BE2C (cell line): ENCODE measurements at places on chromosomes 12 and 14.

GRCh38 chr12:69873429-69873828, 48.4 kb downstream of the MYRFL start:
- DNase-seq = no peak

DNA sequence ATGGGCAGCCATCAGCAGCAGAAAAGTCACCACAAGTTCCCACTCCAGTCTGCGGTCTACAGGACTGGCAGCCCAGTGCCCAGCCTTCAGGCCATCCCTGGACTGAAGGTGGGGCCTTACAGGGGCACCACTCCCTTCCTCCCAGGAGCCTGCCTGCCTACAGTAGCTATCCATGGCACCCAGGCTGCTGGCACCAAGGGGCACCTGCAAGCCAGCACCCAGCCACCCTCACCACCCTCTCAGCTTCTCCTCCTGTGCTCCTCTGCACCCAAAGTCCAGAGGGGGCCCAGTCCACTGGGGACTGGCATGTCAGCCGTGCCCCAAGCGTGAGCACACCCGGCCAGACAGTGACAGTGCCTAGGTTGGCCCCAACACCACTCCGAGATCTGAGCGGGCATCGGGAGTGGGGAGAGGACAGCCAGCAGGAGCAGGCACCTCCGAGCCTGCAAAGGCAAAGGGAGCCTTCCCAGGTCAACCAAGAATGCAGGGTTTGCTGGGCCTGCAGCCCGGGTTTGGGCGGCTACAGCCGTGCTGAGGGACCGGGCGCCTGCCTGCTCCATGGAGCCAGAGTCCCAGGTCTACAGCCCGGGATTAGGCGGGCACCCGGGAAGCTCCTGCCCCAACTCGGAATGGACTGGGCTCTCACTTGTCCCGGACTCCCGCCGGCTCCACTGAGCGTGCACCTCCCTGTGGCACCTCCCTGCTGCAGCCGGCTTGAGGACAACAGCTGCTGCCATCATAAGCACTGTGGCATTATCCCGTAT, 8.1 kb upstream of the OR6C65 start:
- no peak for DNase-seq

DNA sequence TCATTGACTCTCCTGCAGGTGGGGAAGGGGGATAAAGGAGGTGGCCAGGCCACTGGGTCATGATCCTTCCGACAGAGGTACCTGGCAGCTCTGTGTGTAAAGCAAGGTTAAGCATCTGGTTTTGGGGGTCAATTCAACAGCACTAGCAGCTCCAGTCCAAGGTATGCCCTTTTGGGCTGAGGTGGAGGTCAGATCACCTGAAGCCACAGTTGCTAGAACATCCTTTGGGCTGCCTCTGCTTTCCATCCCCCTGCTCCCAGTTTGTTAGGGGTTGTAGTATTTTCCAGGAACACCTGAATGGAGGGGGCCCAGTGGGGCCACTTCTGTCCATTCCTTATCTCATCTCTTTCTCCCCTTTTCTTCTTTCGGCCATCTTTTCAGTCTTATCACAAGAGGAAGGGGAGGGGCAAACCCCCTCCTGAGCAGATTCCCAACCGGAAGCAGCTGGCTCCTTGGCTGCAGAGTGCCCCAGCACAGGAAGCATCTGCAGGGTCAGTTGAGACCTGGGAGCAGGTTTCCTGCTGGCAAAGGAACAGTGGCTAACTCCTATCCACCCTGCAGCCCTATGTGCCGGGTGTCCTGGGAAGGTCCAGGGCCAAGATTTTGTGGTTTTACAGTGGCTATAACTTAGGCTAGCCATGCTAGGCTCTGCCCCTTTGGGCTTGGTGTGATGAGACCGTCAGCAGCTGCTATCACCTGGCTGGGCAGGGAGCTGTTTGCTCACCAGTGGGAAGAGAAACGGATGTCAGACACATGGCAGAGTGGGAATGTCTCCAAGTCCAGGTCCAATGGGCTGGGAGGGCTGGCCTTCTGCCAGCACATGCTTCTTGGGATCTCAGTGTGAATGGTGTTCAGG, 40.2 kb downstream of the SH2B3 start:
- DNase-seq = peak; percentile 68

- DNase-seq = no peak
These were observed 844.3 kb downstream of the GALC start for GRCh38 chr14:87148655-87149054.

DNA sequence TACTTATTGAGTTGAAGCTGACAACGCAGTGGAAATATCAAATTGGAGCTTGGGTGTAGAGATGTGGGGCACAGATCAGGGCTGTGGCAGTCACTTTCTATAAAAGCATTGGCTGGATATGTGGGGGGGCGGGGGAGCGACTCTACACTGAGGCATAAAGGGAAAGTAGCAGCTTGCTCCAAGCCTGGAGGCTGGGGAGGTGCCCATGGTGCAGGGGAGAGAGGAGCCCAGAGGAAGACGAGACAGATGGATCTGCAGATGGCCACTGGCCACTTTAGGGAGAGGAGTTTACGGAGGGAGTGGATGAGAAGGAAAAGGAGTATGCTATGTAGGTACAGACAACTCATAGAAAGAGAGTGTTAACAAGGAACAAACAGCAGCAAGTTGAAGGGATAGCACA, 13.5 kb upstream of the NGB start:
- no peak for DNase-seq

- DNase-seq = no peak
These were observed 94.5 kb downstream of the AACS start for GRCh38 chr12:125159702-125160101.

DNA sequence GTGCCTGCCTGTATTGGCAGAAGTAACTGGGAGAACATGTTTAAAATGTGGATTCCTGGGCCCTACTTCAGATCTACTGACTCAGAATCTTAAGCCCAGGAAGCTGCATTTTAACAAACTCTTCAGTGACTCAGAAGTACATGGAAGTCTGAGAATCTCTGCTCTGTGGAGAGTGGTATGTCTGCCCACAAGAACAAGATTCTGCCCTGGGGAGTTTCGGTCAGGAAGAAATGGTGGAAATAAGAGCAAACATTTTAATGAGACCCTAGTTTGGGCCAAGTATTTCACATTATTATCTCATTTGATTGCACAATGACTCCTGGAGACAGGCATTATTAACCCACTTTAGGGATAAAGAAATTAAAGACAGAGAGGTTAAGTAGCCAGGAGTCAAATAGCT, 8.2 kb downstream of the ALDH1L2 start:
- no peak for DNase-seq

DNA sequence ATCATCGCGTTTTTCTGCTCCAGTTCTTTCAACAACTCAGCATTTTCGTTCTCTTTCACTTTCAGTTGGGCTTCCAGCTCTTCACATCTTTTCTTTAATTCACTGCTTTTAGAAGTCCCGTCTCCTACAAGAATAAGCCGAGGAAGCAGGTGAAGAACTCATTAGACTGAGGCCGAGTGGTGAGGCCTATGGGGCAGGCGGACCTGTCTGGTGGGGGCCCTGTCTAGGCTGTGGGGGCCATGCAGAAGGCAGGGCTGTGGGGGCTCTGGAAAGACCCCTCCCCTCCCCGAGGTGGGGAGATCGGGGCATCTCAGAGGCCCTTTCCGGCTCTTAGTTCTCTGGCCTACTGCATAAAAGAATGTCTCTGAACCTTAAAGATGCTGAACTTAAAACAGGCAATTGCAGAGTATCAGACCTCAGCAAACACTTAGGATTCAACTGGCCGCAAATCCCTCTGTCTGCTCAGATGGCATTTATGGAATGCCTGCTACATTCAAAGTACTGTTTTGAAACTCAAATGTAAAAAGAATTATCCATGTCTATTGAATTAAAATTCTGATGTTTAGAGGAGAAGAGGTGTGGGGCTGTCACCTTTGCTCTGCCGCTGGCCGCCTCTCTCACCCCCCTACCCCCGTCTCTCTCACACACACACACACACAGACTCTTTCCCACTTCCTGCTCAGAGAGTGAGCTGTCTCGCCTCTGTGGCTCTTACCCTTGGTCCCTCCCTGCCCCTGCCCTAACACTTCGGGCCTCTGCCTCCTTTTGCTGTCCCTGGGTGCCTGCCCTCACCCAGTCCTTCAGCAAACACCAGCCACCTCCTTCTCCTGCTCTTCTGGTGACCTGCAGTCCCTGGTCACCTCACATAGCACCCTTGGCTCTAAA, 34.7 kb downstream of the CCDC92 start:
- DNase-seq = no peak

DNA sequence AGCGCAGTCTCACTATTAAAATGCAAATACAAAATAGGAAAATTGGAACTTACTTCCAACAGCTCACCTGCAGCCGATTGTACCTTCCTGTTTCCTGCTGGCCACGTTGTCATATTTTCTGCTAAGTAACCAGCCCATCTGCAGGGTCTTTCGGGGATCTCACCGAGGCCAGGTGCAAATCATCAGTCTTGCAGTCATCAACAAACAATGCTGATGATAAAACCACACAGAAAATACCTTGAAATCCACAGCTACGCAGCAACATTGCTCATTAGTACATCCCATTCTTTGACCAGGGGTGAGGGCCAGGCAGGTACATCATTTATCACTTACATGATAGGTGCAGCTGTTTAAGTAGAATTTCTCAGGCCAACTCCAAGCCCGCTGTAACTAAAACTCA, 406.9 kb downstream of the TMEM121 start:
- no peak for DNase-seq

GRCh38 chr14:39229601-39230110, 4.1 kb upstream of the MIA2 start:
- no peak for DNase-seq

GRCh38 chr12:53645165-53645564, 19.0 kb upstream of the ATF7 start:
- DNase-seq = no peak

- DNase-seq = no peak
These were observed 5.0 kb upstream of the SLC35F4 start for GRCh38 chr14:57870686-57871457.

DNA sequence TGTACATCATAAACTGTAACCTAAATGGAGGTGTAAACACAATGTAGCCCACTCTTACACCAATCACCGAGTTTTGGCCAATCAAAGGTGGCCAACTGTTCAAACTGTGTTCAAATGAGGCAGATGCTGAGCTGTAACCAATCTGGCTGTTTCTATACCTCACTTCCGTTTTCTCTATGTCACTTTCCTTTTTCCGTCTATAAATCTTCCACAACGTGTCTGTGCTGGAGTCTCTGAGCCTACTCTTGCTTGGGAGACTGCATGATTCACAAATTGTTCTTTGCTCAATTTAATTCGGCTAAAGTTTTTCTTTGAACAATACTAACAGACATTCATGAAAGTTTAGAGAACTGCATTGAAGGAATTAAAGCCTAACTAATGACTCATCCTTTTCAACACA, 547.1 kb upstream of the USP15 start:
- no peak for DNase-seq

GRCh38 chr14:93112891-93113677, 2.6 kb downstream of the ITPK1 start:
- peak; percentile 86 for DNase-seq

- DNase-seq = no peak
These were observed 75.5 kb upstream of the LRIG3 start for GRCh38 chr12:58995666-58996363.

DNA sequence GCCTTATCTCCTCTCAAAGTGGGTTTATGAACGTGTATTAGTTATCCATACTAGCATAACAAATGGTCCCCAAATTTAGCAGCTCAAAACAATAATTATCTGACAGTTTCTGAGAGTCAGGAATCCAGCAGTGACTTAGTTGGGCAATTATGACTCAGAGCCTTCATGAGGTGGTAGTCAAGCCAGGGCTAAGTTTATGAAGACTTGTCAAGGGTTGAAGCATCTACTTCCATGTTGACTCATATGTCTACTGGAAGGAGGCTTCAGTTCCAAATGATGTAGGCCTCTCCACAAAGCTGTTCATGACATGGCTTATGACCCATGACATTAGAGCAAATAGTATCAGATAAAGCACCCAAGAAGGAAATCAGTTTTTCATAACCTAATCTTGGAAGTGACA, 73.2 kb downstream of the IPO8 start:
- DNase-seq = no peak

GRCh38 chr12:71591601-71592000, 72.0 kb downstream of the ZFC3H1 start:
- no peak for DNase-seq

- DNase-seq = peak; percentile 54
These were observed 153.2 kb upstream of the DDHD1 start for GRCh38 chr14:53306267-53306721.

DNA sequence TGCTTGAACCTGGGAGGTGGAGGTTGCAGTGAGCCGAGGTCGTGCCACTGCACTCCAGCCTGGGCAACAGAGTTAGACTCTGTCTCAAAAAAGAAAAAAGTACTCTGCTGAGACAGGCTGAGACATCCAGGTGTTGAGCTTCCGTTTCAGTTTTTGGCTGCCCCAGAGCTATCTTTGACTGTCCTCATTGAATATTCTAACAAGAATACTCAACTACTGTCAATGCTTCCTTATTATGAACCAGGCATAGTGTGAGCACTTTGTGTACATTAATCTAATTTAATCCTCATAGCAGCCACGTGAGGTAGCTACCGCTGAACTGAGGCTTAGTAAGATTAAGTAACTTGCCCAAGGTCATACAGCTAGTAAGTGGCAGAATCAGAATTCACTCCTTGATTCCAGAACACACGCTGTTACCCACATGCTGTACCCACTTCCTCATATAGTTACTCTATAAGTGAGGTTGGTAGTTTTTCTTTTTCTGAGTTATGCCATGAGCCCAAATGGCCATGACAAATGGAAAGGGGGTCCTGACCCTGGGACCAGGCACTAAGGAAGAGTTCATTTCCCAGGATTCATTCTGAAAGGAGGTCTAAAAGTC, 11.3 kb downstream of the ALDH1L2 start:
- DNase-seq = no peak

GRCh38 chr12:48189331-48190125, 6.1 kb downstream of the CCDC184 start:
- peak; percentile 66 for DNase-seq

DNA sequence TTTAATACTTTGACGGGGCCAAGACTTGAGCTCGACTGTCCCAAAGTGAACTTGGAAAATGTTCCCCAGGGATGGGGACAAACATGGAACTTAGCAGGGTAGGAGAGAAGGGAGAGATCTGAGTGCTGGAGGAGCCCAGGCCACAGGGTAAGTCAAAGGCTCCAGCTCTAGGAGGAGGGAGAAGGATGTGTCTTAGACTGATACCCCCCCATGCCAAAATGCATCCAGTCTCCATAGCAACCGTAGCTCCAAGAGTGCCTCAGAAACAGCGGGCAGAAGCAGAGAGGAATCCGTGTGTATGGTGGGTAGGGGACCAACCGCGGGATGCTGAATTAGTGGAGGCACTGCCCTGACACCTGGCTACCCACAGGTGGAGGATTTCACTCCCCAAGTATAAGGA, 845 bp upstream of the AGAP2 start:
- DNase-seq = no peak

- no peak for DNase-seq
These were observed 356.0 kb downstream of the DUSP6 start for GRCh38 chr12:88996200-88996788.
